ENCODE measurements at places on chromosomes 7 and 10.
A peak's percentile ranks its signal among the peaks of the same experiment; 100 is the strongest.

GRCh38 chr10:110368556-110368955, 63.8 kb upstream of the SMNDC1 start:
- DNase-seq: no peak

- DNase-seq: no peak
Observed at GRCh38 chr7:155447603-155448002, 10.3 kb upstream of the EN2 start.

GRCh38 chr7:80151274-80151665, 16.6 kb downstream of the GNAI1 start:
- DNase-seq: no peak

GRCh38 chr10:30553626-30554439, 75.7 kb downstream of the LYZL2 start:
- DNase-seq: no peak

DNA sequence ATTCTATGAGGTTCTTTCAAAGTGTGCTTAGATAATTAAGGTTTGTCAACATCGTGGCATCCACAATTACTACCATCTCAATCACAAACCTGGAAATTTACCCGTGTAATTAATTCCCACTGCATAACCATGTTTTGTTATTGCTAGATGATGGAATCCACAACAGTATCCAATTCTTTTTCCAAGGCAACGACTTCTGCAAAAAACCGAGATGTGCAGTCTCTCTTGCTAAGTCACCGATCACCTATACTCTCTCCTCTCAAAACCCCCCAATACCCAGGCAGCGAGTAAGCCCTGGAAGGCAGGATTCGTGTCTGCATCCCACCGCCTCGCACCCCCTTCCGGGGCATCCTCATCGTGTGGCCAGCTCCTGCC, 678 bp upstream of the EIF4H start:
- DNase-seq: no peak

DNA sequence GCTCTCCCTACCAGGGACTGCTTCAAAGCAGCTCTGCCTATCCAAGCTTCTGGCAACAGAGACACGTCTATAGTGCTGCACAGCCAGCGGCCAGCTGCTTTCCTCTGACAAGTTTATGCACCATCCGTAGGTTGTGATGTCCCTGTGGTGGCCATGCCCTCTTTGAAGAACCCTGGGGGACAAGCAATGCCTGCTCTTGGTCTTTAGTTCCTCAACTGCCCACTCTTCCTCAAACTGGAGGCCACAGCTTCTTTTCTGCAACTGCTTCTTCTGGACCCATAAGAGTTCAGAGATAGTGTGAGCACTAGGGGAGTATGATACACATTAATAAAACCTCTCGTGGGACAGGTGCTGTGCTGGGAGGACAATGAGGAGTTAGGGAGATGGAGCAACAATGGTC, 164.9 kb downstream of the ELMO1 start:
- DNase-seq: no peak

DNA sequence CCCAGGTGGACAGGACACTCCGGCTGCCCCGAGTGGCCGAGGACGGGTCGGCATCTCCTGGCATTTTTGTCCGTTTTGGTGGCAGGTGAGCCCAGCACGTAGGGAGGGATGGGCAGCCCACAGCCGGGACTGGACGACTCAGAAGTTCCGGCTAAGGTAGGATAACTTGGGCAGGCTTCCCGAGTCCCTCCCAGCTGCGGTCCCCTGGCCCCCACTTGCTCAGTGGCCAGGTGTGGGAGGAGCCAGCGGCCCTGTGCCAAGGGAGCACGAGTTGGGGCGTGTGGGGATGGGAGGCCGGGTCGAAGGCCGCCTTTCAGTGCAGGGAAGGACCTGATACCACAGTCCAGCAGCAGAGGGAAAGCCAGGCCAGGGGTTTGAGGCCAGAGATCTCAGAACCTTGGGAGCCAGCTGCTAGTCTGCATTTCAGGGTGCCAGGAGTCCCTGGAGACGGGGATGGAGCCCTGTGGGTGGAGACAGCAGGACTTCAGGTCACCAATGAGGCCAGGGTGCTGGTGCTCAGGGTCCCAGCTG, 58.5 kb downstream of the PWWP2B start:
- no peak for DNase-seq

DNA sequence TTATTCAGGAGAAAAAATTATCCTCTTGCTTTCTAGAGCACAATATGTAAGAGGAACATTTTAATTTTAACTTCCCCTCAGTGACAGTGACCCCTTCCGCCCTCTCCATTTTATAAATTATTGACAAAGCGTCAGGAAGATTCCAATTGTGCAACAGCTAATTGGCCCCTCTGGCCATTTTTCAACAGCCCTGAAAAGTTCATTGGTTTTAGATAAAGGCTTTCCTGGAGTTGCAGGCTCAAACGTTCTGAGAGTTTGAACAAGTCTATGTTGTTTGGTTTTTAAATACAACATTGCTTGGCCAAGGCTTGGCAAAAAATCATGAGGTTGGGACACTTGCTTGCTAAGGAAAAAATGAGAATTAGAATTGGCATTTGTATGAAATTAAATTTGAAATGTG, 422.2 kb upstream of the ANKRD30A start:
- no peak for DNase-seq

DNA sequence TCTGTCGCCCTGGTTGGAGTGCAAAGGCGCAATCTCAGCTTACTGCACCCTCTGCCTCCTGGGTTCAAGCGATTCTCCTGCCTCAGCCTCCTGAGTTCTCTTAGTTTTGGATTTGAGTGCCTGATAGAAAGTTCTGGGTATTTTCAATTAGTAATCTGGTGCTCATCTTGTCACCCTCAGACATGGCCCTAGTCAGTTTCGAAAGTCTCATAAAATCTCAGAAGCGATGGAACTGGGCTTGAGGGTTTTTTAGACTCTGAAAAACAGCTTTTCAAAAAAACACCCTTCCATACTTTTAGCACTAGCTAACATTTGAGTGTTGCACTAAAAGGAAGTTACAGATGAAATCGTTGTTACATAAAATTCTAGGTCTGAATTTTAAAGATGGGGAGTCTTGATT, 9.4 kb upstream of the PIP4K2A start:
- no peak for DNase-seq

- no peak for DNase-seq
Observed at GRCh38 chr10:63173468-63174232, 40.5 kb downstream of the NRBF2 start.

- no peak for DNase-seq
Observed at GRCh38 chr7:29893351-29893965, 87.2 kb downstream of the WIPF3 start.

DNA sequence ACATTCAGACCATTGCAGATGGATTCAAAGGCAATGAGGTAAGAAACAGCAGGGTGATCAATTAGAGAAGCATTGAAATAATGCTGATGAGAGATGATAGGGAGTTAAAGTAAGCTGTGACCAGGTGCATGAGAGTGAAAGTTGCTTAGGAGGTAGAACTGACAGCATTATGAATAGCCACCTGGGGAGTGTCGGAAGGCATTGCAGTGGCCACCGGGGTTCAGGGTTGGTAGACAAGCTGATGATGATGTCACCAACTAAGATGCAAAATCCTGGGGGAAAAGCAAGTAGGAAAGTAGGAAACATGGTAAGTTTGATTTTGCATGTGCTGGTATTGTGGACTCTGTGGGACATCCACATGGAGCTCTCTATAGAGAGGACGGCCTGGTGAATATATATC, 211.9 kb upstream of the ETV1 start:
- DNase-seq: no peak

- no peak for DNase-seq
Observed at GRCh38 chr10:8726084-8726778, 671.7 kb downstream of the GATA3 start.

- DNase-seq: no peak
Observed at GRCh38 chr7:118372530-118372929, 148.0 kb downstream of the ANKRD7 start.

DNA sequence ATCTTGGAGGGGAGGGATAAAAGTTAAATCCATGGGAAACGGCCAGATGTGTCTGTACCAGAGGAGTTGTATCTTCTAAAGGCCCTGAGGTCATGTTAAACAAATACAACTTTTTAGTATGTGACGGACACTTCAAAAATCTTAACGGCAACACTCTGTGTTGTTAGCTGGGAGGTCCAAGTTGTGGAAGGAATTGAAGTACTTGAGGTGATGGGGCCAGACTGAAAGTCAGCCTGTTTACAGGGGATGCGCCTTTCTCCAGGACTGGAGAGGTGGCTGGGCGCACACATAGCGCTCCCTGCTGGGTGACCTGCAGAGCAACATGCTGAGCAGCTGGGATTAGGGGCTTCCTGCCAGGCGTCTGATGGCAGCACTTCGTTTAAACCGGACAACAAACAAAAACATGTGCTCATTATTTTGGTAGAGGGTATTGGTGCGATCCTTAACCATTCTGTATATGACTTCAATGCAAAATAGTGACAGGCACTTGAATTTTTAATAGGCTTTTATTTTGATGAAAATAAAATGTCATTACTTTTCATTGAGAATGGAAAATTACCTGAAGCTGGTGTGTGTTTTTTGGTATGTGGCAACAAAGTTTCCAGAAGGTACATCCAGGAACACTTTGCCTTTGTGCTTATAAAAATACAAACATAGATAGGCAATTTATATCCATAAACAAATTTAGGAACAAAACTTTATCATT, 198.2 kb downstream of the MLLT10 start:
- DNase-seq: no peak

DNA sequence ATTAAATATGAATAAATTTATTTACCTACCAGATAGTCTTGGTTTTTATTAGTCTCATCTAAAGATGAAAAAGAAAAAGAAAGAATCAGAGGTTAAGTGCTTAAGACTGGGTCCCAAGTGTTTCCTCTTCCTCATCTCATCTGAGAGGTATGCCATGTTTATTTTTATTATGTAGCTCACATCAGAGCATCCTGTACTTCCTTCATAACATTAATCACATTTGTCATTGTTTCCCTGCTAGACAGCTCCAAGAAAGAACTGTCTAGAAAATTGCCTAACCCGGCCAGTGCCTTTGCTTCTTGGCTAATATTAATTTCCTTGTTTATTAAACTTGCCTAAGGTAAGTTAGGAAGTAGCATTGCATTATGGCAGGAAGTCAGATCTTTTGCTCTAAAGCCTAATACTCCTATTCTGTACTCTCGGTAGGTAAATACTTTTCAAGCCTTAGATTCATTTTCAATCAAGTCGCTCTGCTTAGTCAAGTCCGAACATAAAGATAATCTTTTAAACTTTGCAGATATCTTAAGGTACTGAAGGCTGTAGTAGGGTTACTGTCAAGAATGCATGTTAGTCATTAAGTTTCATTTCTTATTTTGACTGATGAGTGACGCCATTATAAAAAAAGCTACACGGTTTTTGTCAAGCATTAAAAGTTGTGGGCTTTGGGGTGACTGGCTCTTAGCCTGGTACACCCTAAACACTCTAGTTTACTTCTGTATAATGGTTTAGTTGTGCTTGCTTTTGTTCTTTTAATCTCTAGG, 47.4 kb downstream of the ZMYND11 start:
- no peak for DNase-seq

GRCh38 chr10:114526126-114526503, 121.8 kb upstream of the AFAP1L2 start:
- no peak for DNase-seq

GRCh38 chr10:113752553-113752952, 1.1 kb downstream of the PLEKHS1 start:
- no peak for DNase-seq

- no peak for DNase-seq
Observed at GRCh38 chr7:8724080-8724718, 290.8 kb downstream of the NXPH1 start.

- DNase-seq: no peak
Observed at GRCh38 chr7:16532272-16532671, 5.6 kb downstream of the LRRC72 start.

GRCh38 chr10:5956146-5956936, 21.0 kb downstream of the IL15RA start:
- no peak for DNase-seq

GRCh38 chr7:83130623-83131545, 31.8 kb downstream of the PCLO start:
- DNase-seq: no peak

GRCh38 chr10:43404704-43405084, 4.3 kb downstream of the HNRNPF start:
- DNase-seq: no peak

- no peak for DNase-seq
Observed at GRCh38 chr7:74275401-74275881, 13.8 kb upstream of the CLIP2 start.

DNA sequence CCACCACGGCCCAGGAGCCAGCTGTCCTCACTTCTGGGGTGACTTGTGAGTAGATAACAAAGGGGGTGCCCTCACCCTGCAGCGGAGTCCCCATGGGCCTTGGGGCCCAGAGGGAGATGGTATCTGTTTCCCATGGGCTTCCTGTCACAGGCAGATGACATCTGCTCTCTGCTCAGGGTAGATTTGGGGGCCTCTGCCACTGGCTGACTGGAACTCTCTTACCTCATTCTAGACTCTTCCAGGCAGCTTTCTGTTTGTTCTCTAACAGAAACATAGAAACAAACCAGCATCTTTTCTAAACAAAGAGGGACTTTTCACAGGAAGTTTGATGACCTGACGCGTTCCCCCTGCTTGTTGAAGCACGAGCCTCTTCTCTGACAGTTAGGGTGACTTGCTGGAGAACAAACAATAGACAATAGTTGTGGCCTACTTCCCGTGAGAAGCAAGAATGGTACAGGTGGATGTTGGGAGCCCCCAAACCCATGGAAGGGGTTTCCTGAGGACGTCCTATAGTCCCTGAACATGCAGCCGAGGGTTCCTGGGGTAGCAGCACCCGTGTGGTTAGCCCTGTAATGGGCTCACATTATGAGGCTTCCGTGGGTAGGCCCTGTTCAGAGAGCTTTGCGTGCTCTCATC, 61.6 kb downstream of the GRK5 start:
- DNase-seq: peak; percentile 51

- DNase-seq: no peak
Observed at GRCh38 chr7:8443576-8444467, 10.4 kb downstream of the NXPH1 start.

GRCh38 chr10:124157271-124157681, 63.9 kb upstream of the CHST15 start:
- DNase-seq: no peak
